ENCODE measurements at places on chromosomes 7 and 10.

DNA sequence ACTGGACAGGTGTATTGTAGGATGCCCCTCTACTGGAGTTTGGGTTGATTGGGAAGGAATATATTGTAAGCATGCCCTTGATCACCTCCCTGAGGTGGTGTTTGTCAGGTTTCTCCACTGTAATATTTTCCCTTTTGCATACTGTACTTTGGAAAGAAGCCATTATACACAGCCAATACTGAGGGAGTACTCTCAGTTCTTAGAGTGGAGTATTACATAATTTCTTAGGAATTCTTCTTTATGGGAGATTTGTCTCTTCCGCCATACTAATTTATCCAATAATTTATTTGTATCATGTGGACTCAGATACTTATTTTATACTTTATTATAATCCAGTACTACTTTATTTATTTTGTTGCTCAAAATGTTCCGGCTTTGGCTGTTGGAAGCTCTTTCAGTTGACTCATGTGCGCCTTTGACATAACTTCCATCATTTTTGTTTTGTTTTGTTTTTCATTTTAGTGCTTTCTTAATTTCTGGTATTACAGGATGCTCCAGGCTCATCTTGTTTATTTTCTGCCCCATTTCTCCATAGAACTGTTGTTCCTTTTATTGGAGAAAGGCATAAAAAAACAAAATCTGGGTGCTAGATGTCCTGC lies 29.7 kb downstream of the MKLN1 start:
- DNase-seq: no peak

- DNase-seq: no peak
These were observed 56.3 kb upstream of the BMPER start for GRCh38 chr7:33849004-33849403.

- DNase-seq: no peak
These were observed 92.7 kb downstream of the RSU1 start for GRCh38 chr10:16724509-16724908.

DNA sequence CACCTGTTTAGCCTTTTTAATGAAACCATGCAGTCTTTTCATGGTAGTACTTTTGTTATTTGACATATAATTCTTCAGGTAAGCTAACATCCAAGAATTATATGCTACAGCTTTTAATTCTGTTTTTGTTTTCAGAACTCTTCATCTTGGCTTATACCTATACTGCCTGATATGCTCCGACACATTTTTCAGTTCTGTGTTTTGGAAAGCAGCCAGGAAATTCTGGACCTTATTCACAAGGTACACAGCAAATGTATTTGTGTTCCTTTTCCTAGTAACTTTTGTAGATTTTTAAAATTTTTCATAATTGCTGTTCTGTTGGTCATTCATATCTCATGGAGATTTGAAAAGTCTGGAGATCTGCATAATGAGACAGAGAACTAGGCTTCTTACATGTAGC lies 56.7 kb downstream of the BTAF1 start:
- no peak for DNase-seq

DNA sequence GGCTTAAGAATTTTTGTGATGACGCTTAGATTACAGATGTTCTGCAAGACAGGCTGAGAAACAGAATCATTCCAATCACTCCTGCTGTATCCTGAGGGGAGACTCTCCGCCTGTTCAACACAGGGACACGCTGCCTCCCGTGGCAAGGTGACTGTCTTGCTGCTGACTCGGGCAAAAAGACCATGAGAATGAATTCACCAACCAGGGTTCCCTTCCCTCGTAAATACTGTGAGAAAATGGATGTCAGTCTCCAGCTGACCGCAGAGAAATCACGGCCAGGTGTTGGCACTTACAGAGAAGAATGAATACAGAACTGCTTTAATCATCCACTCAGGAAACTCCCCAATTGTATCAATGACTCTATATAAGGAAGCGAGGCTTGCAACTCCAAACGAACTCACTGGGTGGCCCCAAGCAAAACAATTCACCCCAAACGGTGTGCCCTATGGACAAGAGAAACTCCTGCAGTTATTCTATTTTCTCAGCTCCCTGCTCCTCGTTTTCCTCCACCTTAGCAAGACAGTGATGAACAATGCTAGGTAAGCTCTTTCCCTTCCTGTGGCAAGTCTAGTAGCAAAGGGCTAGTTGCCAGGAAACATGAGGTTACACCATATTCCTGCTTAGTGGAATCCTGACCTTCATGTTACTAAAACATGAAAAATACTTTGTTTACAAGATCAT lies 22.8 kb downstream of the GNA12 start:
- no peak for DNase-seq

DNA sequence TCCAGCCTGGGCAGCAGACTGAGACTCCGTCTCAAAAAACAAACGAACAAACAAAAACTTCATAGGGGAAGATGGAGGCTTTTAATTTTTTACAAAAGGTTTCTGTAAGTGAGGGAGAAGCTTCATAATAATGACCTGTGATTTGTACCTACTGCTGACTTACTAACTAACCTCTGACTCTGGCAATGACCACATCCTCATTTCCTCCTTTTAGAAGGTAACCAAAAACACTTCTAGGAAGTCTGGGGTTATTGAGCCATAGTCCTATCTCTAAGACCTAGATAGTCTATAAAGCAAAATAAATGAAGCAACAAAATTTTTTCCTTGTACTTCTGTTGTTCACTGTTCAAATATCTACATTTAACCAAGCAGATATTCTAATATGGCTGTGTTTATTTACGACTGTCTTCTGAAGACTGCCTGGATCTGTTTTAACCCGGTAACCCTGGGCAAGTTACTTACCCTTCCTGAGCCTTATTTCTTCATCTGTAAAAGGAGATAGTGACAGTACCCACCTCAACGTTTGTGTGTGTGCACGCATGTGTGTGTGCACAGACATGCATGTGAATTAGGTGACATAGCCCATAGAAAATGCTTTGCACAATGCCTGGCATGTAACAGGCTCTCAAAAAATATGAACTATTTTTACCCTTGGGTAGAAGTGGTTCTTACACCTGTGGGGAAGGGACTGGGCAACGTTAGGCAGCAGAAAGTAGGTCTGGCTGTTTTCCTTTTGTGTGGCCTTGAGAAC lies 30.8 kb upstream of the SMNDC1 start:
- DNase-seq: no peak

GRCh38 chr10:3761021-3761686 lies 23.9 kb downstream of the KLF6 start:
- no peak for DNase-seq

DNA sequence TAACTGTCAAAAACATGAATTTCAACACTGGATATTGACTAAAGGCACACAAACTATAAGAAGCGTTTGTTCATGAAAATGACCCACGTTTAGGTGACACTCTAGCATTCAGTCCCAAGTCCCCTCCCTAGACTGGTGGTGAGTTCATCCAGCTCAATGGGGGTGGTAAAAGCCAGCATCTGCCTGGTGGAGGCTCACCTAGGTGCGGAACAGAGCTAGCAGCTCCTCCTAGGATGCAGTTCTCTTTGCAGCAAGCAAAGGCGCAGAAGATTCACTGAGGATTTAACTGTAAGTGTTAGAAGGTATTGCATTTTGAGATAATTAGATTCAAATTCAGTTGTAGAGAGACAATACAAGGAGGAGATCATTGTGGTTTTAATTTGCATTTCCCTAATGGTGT lies 87.6 kb downstream of the VSTM2A start:
- DNase-seq: no peak

DNA sequence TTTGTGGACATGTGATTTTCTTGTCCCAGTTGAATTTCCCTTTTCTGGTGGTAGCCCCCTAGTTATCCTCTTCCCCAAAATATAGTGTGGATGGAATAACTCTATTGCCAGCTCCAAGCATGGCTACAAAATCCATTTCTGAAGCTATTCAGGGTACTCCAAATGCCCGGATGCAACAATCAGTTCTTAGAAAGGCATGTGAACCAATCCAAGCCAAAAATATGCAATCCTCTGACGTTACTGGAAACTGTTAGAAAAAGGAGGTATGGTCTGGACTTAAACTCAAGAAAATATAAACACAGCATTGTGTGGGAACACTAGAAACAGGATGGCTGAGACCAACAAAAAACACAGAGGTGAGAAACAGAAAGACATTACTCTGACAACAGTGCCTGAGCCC lies 347.0 kb downstream of the GPAM start:
- DNase-seq: no peak

- DNase-seq: no peak
These were observed 174.2 kb upstream of the HGF start for GRCh38 chr7:81944058-81944457.

GRCh38 chr10:98074315-98074911 lies 44.0 kb upstream of the CRTAC1 start:
- DNase-seq: no peak

- no peak for DNase-seq
These were observed 179.8 kb downstream of the IPMK start for GRCh38 chr10:58087896-58088295.

GRCh38 chr7:66790196-66790595 lies 49.7 kb downstream of the RABGEF1 start:
- DNase-seq: no peak

Data from stimulated activated CD4-positive, alpha-beta T cell treated with anti-CD3 and anti-CD28 coated beads, Interleukin-12 subunit alpha, Interleukin-12 subunit beta, amount 100 ng/mL, for 24 hours (primary cell).